ENCODE measurements at places on chromosomes 1 and 21.

DNA sequence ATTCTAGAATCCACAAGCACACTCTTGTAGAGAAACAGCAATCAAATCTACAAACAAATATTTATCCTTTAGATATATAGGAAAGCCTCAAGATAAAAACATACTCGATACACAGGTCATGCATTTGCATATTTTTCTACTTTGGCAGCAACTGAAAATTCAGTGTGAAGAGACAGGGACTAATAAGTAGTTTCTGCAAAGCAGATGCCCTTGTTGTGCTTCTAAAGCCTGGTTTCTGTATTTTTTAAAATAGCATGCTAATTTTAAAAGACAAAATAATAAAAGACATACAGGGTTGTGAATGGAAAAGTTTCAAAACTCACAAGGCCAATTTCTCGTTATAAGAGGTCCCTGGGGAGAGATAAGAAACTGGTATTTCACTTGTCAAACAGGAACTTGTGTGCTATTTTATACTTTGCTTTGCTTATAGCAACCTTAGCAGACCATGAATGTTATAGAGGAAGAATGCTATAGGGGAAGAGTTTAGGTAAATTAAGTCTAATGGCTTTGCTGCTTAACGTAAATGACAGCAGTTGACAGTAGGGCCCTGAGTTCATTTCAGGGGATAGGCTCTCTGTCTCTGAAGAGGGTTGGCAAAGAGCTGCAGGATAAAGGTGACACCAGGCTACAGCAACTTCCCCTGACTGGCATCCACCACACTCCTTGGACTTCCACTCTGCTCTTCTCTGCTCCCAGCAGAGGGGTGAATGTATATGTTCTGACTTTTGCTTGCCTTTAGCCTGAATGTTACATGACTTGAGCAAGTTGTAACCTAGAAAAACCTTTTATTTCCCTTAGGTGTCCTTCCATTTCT is 9.4 kb upstream of the RGS13 start:
- DNase-seq, result no peak

- no peak for DNase-seq
These were observed 361 bp downstream of the TMCC2 start for GRCh38 chr1:205228093-205228521.

- DNase-seq, result no peak
These were observed 78.0 kb downstream of the PTPN14 start for GRCh38 chr1:214473387-214473786.

- DNase-seq, result no peak
These were observed 30.8 kb downstream of the USP48 start for GRCh38 chr1:21752186-21752585.

- no peak for DNase-seq
These were observed 106.2 kb upstream of the BRINP3 start for GRCh38 chr1:190583862-190584261.

DNA sequence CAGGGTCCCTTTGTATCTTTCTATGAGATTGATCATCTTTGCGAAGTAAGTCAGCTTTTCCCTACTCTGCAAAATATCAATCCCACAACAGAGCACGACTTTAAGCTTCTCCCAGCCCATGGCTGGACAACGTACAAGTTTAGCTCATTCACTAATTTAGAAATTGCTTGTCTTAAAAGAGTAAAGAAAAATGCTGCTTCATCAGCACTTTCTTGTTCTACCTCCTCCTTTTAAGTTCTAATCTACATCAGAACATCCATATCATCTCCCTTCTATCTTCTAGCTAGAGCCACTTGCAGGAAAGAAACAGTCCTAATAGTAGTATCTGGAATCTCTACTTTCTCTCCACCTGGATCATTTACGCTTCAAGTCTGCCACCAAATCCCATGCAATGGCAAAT is 441.2 kb upstream of the ESRRG start:
- no peak for DNase-seq

DNA sequence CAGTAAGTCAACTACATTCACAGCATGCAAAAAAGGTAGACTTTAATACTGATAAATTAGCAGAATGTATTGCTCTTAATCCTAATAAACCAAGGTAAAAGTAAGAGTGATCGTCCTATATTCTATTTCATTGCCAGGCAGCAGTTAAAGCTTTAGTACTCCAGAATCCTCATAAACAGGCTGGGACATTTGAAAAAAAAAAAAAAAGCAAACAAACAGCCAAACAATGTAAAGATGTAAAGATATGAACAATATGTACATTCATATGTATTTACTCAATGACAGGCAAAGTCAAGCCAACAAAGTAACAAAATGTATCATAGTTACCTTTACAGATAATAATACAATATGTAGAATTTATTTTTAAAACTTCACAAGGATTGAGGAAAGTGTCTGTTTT is 383.6 kb downstream of the COL11A1 start:
- DNase-seq, result no peak

- no peak for DNase-seq
These were observed 3.6 kb upstream of the DHRS3 start for GRCh38 chr1:12621346-12622335.

- DNase-seq, result no peak
These were observed 51.7 kb downstream of the PRAMEF20 start for GRCh38 chr1:13461977-13462376.

GRCh38 chr1:219712506-219712905 is 99.6 kb upstream of the ZC3H11B start:
- DNase-seq, result no peak

GRCh38 chr1:204651843-204652421 is 33.6 kb downstream of the LRRN2 start:
- DNase-seq, result peak; percentile 95

- no peak for DNase-seq
These were observed 8.5 kb downstream of the PRCC start for GRCh38 chr1:156775799-156776198.

DNA sequence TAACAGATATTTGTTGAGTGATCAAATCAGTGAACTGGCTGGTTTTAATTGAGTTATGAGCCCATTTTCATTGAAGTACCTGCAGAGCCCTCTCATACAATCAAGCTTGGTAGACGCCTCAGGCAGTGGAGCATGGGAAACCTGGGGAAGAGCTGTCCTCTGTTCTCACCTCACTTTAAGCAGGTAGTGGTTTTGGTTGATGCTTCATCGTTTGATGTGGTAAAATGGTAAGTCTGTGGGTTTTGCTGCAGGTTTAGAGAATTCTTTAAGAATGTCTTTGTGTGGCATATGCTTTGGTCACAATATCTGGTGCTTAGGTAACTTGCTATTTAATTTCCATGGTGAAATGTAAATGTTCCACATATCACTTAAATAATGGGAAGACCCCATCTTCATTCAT is 10.0 kb downstream of the LAMC1 start:
- DNase-seq, result no peak

DNA sequence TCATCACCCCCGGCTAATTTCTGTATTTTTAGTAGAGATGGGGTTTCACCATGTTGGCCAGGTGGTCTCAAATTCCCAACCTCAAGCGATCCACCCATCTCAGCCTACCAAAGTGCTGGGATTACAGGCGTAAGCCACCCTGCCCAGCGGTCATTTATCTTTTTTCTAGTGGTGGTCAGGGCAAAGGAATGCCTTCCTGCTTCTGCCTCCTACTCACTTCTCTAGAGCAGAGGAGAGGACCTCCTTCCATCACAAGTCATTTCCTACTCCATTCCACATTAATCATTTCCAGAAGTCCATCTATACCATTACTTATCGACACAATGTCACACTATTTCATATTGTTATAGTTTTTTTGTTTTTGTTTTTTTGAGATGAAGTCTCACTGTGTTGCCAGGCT is 13.3 kb downstream of the FBXO42 start:
- DNase-seq, result no peak

GRCh38 chr1:224543453-224543852 is 72.7 kb upstream of the CNIH3 start:
- no peak for DNase-seq

- no peak for DNase-seq
These were observed 14.5 kb downstream of the IFNAR2 start for GRCh38 chr21:33244082-33244778.

GRCh38 chr1:32753532-32754316 is 51.2 kb upstream of the SYNC start:
- DNase-seq, result peak; percentile 84
